ENCODE measurements at places on chromosomes 1 and 21.

- DNase-seq, result no peak
These were observed 178.9 kb upstream of the IVNS1ABP start for GRCh38 chr1:185495898-185496297.

- no peak for DNase-seq
These were observed 6.2 kb upstream of the PADI4 start for GRCh38 chr1:17301767-17302166.

DNA sequence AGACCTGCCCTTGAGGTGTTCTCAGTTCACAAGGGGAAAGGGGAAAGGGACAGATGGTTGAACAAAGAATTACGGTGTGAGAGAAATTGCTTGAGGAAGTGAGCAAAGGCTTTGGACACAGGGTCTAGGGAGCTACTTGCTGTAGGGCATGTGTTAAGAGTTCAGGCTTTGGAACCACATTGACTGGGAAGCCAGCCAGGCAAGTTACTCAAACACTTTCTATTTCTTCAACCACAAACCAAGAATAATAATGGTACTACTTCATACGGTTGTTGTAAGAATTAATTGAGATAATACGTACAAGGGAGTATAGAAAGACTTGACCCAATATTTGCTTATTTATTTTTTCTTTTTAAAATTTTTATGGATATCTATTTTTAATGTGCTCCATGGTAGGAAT is 26.6 kb downstream of the AK4 start:
- peak; percentile 92 for DNase-seq

GRCh38 chr1:187877220-187877619 is 1048.5 kb downstream of the PLA2G4A start:
- DNase-seq, result no peak

GRCh38 chr1:1189111-1189510 is 15.4 kb downstream of the TTLL10 start:
- no peak for DNase-seq

DNA sequence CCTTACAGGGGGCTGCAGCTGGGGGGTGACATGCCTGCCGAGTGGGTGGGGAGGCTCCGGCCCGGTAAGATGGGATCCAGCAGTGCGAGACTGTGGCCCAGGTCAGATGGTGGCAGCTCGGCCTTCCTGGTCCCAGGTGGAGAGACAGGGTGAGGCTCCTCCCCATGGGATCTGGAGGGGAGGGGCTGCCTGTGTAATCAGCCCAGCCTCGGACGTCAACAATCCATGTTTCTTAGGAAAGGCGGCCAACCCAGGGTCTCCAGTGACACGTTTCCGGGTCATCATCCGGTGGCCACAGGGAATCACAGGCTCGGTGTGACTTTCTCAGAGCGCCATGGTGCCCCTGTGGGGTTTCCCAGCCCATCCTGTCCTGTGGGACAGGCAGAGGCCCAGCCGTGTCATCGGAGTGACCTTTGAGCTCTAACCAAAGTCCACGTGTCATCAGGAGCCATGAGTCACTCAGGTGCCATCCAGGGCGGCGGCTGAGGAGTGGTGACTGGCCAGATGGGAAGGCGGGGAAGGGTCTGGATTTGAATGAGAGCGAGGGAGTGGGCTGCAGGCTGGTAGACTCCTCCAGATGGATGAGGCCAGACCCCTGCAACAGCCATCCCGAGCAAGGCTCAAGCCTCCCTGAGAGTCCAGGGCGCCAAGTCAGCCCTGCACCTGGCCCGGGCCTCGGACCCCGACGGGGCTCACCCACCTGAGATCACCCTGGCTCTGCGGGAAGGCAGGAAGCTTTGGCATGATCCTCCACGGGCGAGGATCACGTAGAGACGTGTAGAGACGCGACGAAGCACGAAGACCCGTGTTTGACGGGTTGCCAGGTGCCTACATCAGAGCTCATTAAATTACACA is 6.6 kb upstream of the HES4 start:
- DNase-seq, result no peak
